NCI-H1048 (cell line): ENCODE measurements at places on chromosomes 2 and 18.

DNA sequence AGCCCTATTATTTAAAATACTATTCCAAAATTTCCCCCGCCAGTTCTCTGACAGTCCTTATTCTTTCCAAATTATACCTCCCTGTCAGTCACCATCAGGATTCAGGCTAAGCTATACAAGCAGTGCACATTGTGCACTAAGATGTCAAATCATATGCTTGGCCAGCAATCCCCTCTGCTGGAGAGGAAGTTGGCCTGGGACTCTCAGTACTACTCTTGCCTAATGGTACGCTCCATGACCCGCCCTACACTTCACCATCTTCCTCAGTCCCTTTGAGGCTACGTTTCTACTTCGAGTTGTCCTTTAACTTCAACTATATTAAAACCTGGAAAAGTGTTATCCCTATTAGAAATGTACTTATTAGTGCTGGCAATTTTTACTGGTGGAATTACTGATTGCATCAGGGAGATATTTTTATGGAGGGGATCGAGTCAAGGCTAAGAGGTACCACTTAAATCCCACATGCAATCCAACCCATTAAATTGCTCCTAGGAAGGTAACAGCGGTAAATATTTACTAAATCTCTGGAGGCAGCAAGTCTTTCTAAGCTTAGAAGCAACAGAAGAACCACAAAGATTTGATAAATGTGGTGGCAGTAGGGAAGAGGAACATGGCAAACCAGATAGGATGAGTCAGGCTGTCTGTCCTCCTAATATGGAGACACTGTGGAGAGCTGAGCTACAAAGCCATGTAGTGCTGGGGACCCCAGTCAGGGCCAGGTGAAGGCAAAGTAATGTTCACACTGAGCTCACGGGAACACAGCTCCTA is 2.7 kb downstream of the USP40 start:
- DNase-seq: no peak

- no peak for DNase-seq
These were observed 424.6 kb upstream of the VRK2 start for GRCh38 chr2:57622009-57622408.

- DNase-seq: no peak
These were observed 21.5 kb downstream of the DTNB start for GRCh38 chr2:25651782-25652455.

DNA sequence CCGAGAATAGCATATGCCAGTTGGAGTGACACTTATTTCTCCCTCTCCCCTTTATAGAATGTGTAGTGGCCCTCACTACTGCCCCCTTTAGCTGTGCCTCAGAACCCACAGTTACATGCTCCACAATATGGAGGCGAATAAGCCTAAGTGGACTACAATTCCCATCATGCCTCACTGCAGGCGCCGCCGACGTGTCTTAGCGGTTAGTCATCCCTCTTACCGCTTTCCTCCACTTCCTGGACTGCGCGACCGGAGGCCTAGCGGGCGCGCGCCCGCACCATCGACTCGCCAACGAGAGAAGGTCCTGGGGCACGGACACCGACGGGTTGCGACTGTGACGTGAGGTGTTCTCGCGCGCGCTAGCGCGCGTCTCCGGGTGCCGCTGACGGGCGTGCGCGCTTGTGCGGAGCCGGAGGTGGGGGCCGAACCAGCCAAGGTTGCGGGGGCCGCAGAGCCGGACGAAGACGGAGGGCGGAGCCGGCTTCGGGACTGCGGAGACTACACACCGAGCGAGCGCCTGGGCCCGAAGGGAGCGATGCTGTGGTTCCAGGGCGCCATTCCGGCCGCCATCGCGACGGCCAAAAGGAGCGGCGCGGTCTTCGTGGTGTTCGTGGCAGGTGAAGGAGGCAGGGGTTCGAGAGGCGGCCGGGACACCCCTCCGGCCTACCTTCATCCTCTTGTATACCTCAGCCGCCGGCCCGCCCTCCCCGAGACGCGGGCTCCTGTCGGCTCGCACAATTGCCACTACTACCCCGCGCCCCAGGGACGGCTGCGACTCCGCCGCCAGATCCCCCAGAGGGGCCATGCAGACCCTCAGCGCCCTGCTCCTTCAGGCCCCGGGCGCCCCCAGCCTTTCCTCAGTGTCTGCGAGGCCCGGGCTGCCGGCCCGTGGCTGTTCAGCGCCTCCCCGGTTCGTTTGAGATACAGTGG is at the start of gene UBXN4:
TSS of gene UBXN4 (plus strand) at position 461 of the 930 bp plus-strand sequence. CDS start at position 536, 75 bp downstream.
- peak; percentile 95 for DNase-seq

GRCh38 chr2:86025229-86025820 is 80.4 kb downstream of the POLR1A start:
- DNase-seq: no peak

- no peak for DNase-seq
These were observed 106.6 kb upstream of the ID2 start for GRCh38 chr2:8575038-8575833.

DNA sequence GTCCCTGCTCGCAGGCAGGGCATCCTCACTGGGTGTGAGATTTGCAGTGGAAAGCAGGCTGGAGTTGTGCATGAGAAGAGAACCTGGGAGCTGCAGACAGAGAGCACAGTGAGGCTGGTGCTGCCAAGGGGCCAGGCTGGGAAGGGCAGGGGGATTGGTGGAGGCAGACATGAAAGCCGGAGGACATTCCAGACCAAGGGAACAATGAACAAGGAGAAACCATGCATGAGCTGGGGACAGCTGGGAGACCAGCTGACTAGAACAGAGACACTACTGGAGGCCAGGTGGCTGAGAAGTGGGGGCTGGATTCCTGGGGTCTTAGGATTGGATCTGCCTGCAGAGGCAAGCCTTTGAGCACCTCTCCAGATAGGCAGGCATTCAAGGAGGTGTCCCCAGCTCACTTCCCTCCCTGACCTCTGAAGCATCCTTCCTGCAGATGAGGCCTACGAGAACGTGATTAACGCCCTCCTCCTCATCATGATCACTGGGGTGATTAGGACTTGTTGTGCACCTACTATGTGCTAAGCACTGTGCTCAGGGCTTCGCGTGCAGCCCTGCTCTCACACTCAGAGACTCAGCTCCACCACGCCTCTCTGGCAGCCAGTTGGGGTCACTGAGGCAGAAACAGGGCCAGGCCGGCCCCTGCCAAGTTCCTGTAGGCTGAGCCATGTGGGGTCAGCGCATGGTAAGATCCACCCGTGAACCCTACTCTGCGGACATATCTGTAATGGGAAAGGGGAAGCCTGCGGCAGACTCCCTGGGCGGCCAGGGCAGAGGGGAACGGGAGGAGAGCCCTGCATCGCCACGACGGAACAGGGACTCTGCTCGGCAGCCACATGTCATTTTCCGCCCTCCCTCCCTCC is 74.8 kb upstream of the SLC66A3 start:
- no peak for DNase-seq

DNA sequence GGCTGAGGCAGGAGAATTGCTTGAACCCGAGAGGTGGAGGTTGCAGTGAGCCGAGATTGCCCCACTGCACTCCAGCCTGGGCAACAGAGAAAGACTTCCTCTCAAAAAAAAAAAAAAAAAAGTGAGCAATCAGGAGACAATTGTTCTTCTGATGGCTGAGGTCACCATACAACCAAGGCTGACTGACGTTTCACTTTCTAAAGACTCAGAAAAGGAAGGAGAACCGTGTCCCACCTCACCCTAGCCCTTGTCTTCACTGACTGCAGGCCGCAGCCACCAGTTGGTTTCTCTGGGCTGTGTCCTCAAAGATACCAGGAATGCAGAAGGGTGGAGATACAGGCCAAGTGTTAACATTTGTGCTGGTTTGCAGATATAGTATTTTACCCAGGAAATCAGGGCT is 7.7 kb upstream of the SLC35F6 start:
- no peak for DNase-seq

DNA sequence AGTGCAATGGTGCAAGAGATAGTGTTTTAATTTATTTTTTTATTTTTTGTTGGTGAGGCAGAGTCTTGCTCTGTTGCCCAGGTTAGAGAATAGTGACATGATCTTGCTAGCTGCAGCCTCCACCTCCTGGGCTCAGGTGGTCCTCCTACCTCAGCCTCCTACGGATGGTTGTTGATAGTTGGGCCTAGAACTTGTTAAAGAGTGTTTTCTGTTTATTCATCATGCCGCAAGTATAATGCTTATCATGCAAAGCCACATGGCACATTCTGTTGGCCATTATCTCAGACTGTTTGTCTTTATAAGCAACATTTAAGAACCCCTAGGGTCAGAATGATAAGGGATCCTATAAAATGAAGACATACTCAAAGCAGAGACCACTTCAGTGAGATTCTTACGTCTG is 1.7 kb downstream of the UGGT1 start:
- DNase-seq: no peak

DNA sequence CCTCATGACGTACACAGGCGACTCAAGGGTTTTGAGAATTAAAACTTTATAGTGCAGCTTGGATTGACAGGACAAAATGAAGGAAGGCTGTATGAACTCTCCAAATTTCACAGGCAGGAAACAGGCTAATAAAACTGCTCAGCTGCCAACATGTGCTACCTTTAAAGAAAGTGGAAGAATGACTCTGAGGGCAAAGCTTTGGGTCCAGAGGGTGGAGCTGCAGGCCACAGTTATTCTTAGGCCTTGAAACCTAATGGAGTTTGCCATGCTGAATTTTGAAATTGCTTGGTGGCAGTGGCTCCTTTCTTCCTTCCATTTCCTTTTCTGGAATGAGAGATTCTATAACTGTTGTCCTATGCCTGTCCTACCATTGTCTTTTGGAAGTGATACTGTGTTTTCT is 34.8 kb downstream of the HAT1 start:
- no peak for DNase-seq
